ENCODE measurements at places on chromosomes 7 and 10. TPM values are rescaled to one million over a fixed set of nuclear protein-coding genes. Genes with fewer than 3 reads are reported as not detected.

- no peak for DNase-seq
Measured at GRCh38 chr10:125091891-125092290, 68.5 kb downstream of the CTBP2 start.

The GIMAP8 gene
- total RNA-seq, result not detected

- DNase-seq, result no peak
Measured at GRCh38 chr10:19194866-19195265, 146.3 kb downstream of the MALRD1 start.

The PRTFDC1 gene
- not detected for total RNA-seq

DNA sequence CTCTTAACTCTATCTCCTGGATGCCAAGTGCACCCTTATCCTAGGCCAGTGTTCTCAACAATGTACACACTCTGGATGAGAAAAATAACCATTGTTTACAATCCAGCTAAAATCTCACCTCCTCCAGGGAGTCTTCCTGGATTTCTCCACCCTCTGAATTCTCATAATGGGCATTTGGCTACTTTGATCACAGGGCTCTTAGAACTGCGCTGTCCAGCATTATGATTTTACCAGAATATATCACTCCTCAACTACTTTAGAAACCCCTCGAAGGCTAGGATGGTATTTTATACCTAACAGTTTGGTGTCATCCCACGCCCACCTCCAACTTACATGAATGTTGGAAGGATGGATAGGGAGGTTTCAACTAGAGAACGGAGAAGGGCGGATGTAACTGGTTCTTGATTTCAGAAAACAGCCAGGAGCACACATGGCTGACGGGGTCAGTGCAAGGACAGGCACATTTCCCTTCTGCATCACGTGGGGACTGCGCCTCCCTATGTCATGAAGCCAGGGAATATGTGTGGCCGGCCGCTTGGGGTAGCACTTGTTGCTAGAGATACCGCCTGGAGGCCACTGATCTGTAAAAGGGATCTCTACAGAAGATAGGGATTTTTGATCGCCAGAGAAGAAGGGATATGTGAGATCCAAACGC, 1.2 kb upstream of the ATP6V0E2 start:
- DNase-seq, result peak; percentile 85

The CSTF2T gene
- 35.2 TPM for total RNA-seq

DNA sequence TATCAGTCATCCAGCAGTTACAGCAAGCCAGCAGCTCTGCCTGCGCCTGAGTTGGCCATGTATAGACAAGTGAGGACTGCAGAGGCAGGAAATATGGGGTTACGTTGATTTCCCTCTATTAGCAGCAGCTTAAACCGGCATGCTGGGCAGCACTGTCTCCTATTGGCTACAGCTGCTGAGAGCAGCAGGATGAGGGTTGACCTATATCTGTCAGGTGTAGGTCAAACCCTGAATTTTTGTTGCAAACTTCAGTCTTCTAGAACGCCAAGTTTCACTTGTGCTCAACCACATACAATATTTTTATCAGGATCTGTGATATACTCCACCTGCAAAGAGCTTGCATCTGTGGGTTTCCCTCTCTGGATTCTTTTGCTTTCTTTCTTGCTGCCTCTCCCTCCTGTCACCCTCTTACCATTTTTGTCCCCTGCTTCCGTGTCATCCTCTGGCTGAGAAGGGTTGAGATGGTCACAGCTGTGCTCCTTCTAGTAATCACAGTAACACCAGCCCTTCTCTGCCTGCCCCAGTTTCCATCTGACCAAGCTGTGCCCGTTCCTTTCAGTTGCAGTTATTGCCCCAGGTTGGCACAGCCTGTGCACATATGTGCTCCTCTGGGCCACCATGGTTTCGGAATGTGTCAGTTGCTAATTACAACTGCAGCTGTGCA, 23.8 kb upstream of the GLCCI1 start:
- DNase-seq, result peak; percentile 57

The ALOX5 gene
- not detected for total RNA-seq
